RWPE2 (cell line): ENCODE measurements at places on chromosomes 3 and 15.

DNA sequence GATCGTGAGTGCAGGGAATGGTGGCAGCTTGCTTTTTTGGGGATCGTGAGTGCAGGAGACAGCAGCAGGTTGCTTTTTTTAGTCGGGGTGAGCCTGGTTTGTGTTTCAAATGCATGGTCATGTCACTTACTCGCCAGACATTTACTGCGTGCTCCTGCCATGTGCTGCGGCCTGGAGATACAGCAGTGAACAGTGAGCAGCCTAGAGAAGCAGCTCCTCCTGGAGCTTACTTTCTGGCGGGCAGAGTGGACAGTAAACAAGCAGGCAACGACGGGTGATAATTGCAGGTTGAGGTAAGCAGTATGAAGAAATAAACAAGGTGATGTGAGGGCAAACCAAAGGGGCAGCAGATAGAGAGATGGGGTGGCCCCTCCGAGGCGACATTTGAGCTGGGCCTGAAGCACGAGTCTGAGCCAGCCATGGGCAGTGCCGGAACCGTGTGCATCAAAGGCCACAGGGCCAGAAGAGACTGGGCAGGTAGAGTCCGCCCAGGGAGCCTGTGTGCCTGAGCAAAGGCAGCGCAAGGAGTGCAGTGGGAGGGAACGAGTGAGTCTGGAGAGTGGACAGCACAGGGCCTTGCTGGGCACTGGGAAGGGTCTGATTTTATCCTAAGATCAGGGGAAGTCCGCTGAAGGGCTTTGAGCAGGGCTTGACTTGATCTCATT, 57.3 kb upstream of the RASA2 start:
- no peak overlapping the region for H3K27ac ChIP-seq
- H3K4me1 ChIP-seq: peaks cover 7% of the 10 kb centered on the region
- H3K36me3 ChIP-seq: peaks cover 28% of the 10 kb centered on the region
- H3K27me3 ChIP-seq: no peaks in the 10 kb centered on the region
- no peak overlapping the region for H3K4me3 ChIP-seq

DNA sequence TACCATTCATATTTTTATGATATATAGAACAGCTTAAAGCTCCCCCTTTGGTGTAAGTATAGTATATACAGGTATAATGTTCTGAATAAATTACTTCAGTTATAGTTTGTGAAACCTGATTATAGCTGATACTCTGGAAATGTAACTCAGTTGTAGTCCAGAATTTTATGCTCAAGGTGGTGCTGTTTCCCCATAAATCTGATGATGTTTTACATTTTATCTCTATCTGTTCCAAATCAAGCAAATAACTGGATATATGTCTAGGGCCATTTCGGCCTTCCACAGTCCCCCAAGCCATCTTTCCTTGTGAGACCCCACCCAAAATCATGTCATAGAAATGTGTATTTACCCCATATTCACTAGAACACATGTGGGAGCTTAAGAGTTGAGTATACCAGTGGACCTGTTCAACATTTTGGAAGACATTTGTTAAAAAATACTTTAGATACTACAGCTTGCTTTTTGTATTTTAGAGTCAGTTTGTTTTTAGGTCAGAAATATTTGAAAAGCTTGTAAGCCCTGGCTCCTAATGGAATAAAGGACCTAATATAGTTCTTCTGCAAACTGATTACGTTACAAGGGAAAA, 107.1 kb downstream of the ATG7 start:
- no peak overlapping the region for H3K27ac ChIP-seq
- no peak for DNase-seq
- peaks cover 17% of the 10 kb centered on the region for H3K36me3 ChIP-seq
- no peak overlapping the region for H3K4me3 ChIP-seq

- no peak overlapping the region for H3K4me3 ChIP-seq
- no peak for DNase-seq
- peaks cover 16% of the 10 kb centered on the region for H3K4me1 ChIP-seq
Observed at GRCh38 chr15:48759921-48760320, 50.9 kb downstream of the CEP152 start.

- no peaks in the 10 kb centered on the region for H3K36me3 ChIP-seq
- no peak overlapping the region for H3K27ac ChIP-seq
- no peaks in the 10 kb centered on the region for H3K27me3 ChIP-seq
- H3K4me1 ChIP-seq: no peaks in the 10 kb centered on the region
Observed at GRCh38 chr3:141949399-141949798, 73.0 kb downstream of the ATP1B3 start.

- no peaks in the 10 kb centered on the region for H3K36me3 ChIP-seq
- H3K4me1 ChIP-seq: peaks cover 6% of the 10 kb centered on the region
- no peak for DNase-seq
- H3K27me3 ChIP-seq: no peaks in the 10 kb centered on the region
Observed at GRCh38 chr3:59813148-59813538, 763.3 kb upstream of the CFAP20DC start.

DNA sequence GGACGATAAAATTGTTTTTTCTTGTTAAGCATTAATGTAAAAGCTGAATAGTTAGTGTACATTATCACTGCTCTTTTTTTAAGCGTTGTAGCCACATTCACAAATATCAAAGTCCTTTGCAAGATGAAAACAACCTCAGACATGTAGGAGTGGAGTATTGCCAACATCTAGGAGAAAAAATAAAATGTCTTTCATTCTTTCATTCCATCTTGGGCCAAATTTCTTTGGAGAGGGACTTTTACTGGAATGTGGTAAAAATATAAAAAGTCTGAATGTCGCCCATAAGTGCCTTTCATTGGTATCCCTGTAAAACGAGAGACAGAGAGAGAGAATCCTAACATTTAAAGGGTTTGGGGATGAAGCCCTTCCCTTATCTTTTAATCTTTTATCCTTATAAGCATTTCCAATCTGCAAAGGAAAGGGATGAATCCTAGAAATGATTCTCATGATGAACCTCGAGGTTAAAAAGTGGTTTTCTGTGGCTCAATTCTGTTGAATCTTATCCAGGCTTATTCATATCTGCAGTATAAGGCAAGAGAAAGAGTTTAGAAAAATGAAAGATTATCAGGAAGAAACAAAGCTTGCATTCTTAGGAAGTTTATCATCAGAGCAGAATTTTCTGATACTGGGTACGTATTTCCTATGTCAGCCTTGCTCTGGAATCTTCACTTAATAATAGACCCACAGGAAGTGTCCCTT, 1031.7 kb downstream of the MCTP2 start:
- H3K4me1 ChIP-seq: peaks cover 23% of the 10 kb centered on the region
- H3K27ac ChIP-seq: peak overlapping the region; percentile 51
- no peak for DNase-seq
- H3K27me3 ChIP-seq: no peaks in the 10 kb centered on the region
- no peaks in the 10 kb centered on the region for H3K36me3 ChIP-seq
- H3K4me3 ChIP-seq: no peak overlapping the region

- H3K4me3 ChIP-seq: no peak overlapping the region
- H3K27me3 ChIP-seq: no peaks in the 10 kb centered on the region
- H3K36me3 ChIP-seq: peaks cover 44% of the 10 kb centered on the region
- peaks cover 13% of the 10 kb centered on the region for H3K4me1 ChIP-seq
Observed at GRCh38 chr15:90988296-90988695, 6.0 kb downstream of the PRC1 start.

DNA sequence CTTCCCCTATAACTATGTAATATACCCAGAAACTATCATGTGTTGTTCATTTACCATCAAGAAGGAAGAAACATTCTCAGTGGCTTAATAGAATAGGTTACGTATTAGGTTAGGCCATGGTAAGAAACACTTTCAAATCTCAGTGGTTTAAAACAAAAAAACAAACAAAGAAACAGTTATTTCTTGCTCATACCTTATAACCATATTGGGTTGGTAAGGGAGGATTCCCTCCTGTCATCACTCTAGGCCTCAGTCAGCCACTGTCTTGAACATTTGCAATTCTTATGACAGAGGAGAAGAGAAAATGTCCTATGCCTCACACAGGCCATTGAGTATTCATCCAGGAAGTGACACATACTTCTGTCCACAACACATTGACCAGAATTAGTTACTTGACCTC, 727.7 kb upstream of the NECTIN3 start:
- no peak overlapping the region for H3K4me3 ChIP-seq
- H3K4me1 ChIP-seq: peaks cover 8% of the 10 kb centered on the region
- H3K36me3 ChIP-seq: no peaks in the 10 kb centered on the region
- H3K27me3 ChIP-seq: no peaks in the 10 kb centered on the region
- no peak for DNase-seq

DNA sequence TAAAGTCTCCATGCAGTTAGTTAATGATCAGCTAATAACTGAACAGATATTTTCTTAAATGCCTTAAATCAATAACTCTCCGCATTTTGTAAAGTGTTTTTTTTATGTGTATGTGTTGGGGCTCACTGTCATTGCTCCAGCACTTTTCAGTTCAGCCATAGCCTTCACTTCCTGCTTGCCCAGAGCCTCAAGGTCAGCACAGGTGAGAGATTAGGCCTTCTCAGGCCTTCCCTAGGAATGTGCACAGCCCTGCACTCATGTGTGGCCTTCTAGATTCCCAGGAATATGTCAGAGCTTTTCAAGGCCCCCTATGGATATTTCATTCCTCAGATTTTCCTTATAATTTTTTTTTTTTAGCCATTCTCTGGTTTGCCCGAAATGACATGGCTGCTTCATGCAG, 77.6 kb upstream of the MANF start:
- H3K27ac ChIP-seq: no peak overlapping the region
- H3K4me1 ChIP-seq: no peaks in the 10 kb centered on the region
- H3K4me3 ChIP-seq: no peak overlapping the region
- H3K27me3 ChIP-seq: no peaks in the 10 kb centered on the region

- no peaks in the 10 kb centered on the region for H3K4me1 ChIP-seq
- no peak overlapping the region for H3K4me3 ChIP-seq
- H3K27me3 ChIP-seq: peaks cover 6% of the 10 kb centered on the region
- no peak for DNase-seq
- H3K27ac ChIP-seq: no peak overlapping the region
- H3K36me3 ChIP-seq: no peaks in the 10 kb centered on the region
Observed at GRCh38 chr15:74833376-74834107, 7.1 kb downstream of the CPLX3 start.

DNA sequence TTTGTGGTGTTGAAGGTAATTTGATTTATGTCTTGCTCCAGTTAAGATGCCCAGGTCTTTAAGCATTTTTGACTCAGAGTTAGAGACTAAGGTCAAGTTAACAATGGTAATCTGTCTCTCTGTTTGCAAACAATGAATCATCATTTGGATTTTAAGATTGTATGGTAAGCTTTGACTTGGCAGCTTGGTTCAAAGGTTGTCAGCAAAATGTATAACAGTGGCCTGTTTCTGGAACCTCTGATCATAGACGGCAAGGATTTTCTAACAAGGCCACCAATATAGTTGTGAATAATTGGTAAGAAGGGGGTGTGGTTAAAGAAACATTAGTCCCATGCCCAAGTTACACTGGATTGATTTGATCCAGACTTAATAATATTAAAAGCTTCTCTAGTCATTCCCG, 775.2 kb upstream of the GOLIM4 start:
- H3K27me3 ChIP-seq: no peaks in the 10 kb centered on the region
- no peak overlapping the region for H3K4me3 ChIP-seq
- H3K27ac ChIP-seq: no peak overlapping the region
- DNase-seq: no peak
- H3K36me3 ChIP-seq: no peaks in the 10 kb centered on the region
- H3K4me1 ChIP-seq: peaks cover 13% of the 10 kb centered on the region

- no peak overlapping the region for H3K27ac ChIP-seq
- DNase-seq: no peak
- peaks cover 30% of the 10 kb centered on the region for H3K4me1 ChIP-seq
- H3K27me3 ChIP-seq: no peaks in the 10 kb centered on the region
- H3K36me3 ChIP-seq: no peaks in the 10 kb centered on the region
Observed at GRCh38 chr3:102398176-102398575, 36.6 kb upstream of the ZPLD1 start.

DNA sequence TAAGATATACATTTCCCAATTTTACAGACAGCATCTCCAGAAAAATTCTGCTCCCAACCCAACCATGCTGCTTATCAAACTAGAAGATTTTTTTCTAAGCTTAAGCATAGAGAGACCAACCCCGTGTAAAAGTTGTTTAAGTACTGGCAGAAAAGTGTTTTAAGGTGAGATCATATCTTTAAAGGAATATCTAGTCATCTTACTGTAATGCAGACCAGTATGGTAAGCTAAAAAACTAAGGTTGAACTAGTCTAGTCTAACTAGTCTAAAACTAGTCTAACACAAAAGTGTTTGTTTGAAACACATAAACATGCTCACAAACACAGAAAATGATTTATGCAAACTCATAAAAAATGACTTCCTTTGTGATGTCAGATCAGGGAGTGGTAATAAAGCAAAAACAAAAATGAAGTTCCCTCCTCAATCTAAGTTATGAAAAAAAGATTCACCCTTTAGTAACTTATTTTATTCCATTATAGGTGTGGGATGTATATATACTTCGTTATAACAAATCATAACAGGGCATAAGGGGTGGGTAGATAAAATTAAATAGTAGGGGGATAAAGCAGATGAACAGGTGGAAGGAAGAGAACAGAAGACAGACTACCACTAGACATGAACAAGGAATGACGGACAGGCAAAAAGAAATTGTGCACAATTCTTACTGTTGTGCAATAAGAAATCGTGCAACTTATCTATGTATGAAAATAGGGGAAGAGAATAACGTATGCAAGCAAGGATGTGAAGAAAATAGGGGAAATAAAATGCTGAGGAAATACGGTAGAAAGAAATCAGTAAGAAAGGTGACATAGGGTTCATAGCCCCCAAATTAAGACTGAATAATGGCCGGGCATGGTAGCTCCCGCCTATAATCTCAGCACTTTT, 10.0 kb downstream of the MYO5A start:
- no peak overlapping the region for H3K4me3 ChIP-seq
- no peaks in the 10 kb centered on the region for H3K36me3 ChIP-seq
- peaks cover 17% of the 10 kb centered on the region for H3K4me1 ChIP-seq
- no peak overlapping the region for H3K27ac ChIP-seq
- no peaks in the 10 kb centered on the region for H3K27me3 ChIP-seq

DNA sequence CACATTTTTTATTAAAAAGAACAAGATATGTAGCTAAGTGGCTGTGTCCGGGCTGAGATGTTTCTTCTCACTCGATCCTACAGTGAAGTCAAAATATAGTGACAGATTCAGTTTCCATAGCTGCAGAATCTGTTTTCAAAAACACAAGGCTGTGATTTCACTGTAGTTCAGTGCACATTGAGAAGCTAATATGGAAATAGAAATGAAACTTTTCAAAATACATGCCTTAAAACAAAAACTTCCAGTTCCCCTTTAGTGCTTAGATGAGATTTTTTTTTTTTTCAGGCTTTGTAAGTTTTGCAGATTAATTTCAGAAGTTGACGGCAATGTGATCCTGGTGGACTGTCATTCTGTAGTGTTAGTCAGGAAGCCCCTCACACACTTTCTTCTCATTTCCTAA, 23.8 kb upstream of the TRAK1 start:
- no peak for DNase-seq
- H3K27ac ChIP-seq: no peak overlapping the region
